Activated T-cell treated with anti-CD3 and anti-CD28 coated beads, Interleukin-2, amount 50 U/mL, for 48 hours (primary cell): ENCODE measurements at places on chromosomes 13 and 19.

GRCh38 chr19:57078802-57079201, 41.0 kb upstream of the USP29 start:
- DNase-seq, result no peak

DNA sequence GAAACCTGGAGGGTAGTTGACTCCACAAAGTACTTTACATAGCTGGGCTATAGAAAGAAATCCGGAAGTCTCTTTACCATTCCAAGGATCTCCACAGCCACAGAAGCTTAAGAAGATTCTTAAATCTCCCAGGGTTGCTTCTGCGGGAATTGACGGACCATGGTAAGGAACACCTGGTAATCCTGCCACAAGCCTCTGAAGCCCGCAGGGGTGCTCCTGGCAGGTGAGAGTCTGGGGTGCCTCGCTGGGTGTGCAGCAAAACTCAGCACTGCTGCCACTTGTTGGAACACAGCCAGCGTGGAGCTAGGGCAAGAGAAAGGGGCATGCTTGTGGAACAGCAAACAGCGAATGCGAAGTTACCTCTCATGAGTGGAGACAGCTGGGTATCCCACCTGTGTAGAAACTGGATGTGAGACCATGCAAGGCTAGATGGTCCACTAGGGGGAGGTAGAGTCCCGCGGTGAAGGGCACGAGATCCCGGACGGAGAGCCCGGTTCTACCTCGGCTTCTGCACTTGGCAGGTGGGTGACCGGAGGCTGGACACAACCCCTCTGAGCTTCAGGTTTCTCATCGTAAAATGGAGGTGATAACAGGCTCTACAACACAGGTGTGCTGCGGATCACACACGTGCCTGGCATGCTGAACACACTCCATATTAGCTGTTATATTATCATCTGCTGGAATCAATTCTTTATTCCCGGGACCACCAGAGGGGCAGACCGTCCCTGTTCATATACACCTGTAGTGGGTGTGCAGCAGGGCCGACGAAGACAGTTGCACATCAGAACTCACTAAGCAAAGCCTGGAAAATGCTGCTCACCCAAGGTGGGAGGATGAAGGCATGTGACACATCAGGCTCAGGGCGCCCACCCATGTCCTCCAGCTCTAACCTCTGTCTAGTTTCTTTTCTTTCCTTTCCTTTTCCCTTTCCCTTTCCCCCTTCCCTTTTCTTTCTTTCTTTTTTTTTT, 24.1 kb upstream of the UBAC2 start:
- peak; percentile 86 for DNase-seq

DNA sequence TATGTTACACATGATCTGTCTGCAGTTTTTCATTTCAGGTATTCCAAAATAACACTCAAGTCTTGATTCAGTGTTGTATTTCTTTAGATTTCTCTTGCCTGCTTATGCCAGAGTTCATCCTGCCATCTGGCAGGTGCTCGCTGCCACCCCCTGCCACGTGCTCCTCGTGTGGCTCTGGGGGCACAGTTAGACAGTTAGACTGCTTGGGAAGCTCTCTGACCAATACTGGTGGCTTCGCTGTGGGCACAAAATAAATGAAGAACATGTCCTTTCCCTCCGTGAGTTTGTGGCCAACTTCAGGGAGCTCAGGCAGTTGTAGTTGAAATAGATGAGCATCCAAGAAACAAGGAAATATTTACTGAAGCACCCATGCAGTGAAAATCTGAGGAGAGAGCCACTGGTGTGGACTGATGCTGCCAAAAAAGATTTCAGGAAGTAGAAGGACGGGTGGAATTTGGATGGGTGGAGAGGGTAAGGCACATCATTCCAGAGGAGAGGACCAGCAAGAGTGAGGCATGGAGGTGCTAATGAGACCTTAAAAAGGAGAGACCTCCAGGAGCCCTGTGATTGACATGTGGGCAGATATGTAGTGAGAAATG, 37.5 kb upstream of the GPR183 start:
- no peak for DNase-seq

DNA sequence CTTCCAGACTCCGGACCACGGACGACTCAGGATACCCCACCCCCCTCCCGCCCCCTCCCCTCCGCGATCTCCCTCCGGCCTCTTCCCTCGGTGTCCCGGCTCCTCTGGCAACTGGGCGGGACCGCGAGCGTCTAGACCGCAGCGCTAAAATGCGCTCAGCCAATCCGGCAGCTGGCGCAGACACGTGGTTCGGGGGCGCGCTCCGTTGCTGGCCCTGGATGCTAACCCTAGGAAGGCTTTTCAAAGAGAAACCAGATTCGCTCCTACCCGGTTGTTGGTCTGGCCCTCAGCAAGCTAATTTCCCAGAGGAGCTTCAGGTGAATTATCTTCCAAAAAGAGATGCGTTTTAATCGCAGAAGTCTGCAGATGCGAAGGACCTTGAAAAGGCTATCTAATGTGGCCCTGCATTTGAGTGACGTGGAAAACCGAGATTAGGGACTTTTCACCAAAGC, at the start of gene DZIP1:
TSS of gene DZIP1 (minus strand) at position 106 of the 452 bp plus-strand sequence. CDS start 2,677 bp downstream, outside the sequence.
- no peak for DNase-seq

- DNase-seq, result no peak
These were observed 727.6 kb upstream of the ARGLU1 start for GRCh38 chr13:107295416-107296140.

- no peak for DNase-seq
These were observed 50.4 kb downstream of the C13orf46 start for GRCh38 chr13:113923376-113924063.

GRCh38 chr13:111049791-111050538, 65.1 kb upstream of the ARHGEF7 start:
- DNase-seq, result peak; percentile 29

- no peak for DNase-seq
These were observed 471.6 kb downstream of the PCDH20 start for GRCh38 chr13:60944016-60944415.

GRCh38 chr13:47932950-47933923, 67.8 kb downstream of the SUCLA2 start:
- DNase-seq, result no peak

- no peak for DNase-seq
These were observed 53.0 kb downstream of the LRCH1 start for GRCh38 chr13:46605825-46606554.

GRCh38 chr13:44191504-44192171, 182.0 kb upstream of the SERP2 start:
- peak; percentile 38 for DNase-seq

GRCh38 chr19:8204961-8205360, 4.2 kb upstream of the CERS4 start:
- DNase-seq, result no peak

GRCh38 chr19:4580961-4581665, 21.6 kb upstream of the SEMA6B start:
- no peak for DNase-seq

DNA sequence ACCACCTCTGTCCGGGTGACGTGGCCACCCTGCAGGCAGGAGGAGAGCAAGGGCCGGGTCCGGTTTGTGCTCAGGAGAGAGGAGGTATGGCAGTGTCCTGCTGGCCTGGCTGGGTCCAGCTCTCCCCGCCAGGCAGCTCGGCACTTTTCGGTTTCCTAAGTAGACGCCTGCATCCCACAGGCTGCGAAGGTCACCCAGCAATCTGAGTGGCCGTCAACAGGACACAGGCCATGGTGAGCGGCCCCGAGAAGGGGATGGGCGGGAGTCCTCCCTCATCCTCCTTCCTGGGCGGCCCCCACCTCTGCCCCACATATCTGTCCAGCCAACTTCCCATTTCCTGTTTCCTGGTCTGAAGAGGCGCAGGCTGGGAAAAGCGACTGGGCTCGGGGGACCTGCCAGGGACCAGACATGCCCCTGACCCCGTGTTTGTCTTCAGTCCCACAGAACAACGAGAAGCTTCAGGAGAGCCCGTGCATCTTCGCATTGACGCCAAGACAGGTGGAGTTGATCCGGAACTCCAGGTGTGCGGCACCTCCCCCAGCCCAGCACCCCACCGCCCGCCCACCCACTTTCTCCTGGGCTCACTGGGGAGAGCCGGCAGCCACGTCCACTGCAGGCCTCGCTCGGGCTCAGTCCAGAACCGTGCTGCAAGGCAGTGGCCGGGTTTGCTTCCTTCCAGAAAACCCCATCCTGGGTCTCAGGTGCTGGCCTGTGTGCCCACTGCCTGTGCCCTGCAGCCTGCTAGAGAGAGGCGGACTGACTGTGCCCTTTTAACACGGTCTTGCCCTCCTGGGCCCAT, 16.3 kb downstream of the PIAS4 start:
- no peak for DNase-seq

- peak; percentile 73 for DNase-seq
These were observed 2.4 kb downstream of the PTPRH start for GRCh38 chr19:55206664-55207500.

DNA sequence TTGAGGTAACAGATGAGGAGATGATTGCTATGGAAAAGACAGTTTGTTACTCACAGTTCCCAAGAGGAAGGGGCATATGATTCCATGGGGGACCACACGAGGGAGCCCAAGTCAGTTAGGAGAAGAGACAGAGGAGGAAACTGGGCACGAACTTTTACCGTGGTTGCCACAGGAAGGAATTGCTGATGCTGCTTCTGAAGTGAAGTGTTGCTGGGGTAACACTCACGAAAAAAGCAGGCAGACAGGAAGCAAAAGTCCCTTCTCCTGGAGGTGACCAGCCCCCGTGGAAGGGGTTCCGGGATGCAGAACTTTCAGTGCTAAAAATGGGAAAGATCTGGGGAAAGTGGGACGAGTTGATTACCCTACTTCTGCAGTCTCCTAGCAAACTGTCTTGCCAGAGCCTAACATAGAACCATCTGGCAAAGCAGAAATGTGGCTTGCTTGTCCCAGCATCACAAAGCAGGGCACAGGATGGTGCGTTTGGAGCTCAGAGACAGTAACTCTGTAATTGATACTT, 35.4 kb upstream of the MAP3K10 start:
- DNase-seq, result no peak
